ENCODE measurements at places on chromosomes 5 and 9. TPM values are rescaled to one million over a fixed set of nuclear protein-coding genes. Genes with fewer than 3 reads are reported as not detected.

CKMT2 gene
- total RNA-seq = not detected

MYOZ3 gene
- not detected for total RNA-seq

ENHO gene
- not detected for total RNA-seq

PTPRD gene
- 0.44 TPM for total RNA-seq

CCNJL gene
- total RNA-seq = not detected

CTSV gene
- 1.3 TPM for total RNA-seq

GDA gene
- total RNA-seq = not detected

OR1L8 gene
- total RNA-seq = not detected

RABL6 gene
- total RNA-seq = 65.7 TPM

PCDHB4 gene
- total RNA-seq = not detected

AGXT2 gene
- not detected for total RNA-seq

LRRC70 gene
- 1.5 TPM for total RNA-seq

GLRA1 gene
- total RNA-seq = not detected

NDFIP1 gene
- total RNA-seq = 63.1 TPM

ACTBL2 gene
- total RNA-seq = not detected

SLC9A3 gene
- total RNA-seq = 1.3 TPM

GRCh38 chr5:143101725-143102386 lies 301.6 kb downstream of the NR3C1 start:
- no peaks in the 10 kb centered on the region for H3K27me3 ChIP-seq
- peaks cover 52% of the 10 kb centered on the region for H3K4me1 ChIP-seq
- peak; percentile 55 for DNase-seq
- peak overlapping the region; percentile 80 for H3K4me3 ChIP-seq
- H3K27ac ChIP-seq = peak overlapping the region; percentile 94

DNA sequence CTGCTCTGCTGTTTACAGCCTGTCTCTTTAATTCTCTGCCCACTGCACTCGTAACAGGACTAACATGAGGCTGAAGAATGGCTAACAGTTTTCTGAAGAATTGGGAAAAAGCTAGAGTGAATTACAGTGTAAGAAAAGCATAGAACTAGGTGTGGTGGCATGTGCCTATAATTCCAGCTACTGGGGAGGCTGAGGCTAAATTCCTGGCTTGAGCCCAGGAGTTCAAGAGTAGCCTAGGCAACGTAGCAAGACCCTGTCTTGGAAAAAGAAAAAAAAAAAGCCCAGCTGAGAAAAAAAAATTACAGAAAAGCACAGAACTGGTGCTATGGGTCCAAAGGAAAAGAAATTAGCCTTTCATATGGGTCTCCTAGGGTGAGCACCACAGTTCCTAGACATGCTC lies 13.9 kb upstream of the UHRF2 start:
- no peaks in the 10 kb centered on the region for H3K27me3 ChIP-seq
- H3K4me1 ChIP-seq = no peaks in the 10 kb centered on the region
- H3K4me3 ChIP-seq = no peak overlapping the region
- H3K27ac ChIP-seq = no peak overlapping the region
- DNase-seq = no peak

GRCh38 chr5:35593338-35593737 lies 24.3 kb upstream of the SPEF2 start:
- no peaks in the 10 kb centered on the region for H3K4me1 ChIP-seq
- H3K27me3 ChIP-seq = peaks cover 42% of the 10 kb centered on the region
- H3K27ac ChIP-seq = no peak overlapping the region
- DNase-seq = peak; percentile 1

- no peaks in the 10 kb centered on the region for H3K4me1 ChIP-seq
- no peaks in the 10 kb centered on the region for H3K36me3 ChIP-seq
- H3K27me3 ChIP-seq = peaks cover 5% of the 10 kb centered on the region
- H3K27ac ChIP-seq = no peak overlapping the region
- H3K4me3 ChIP-seq = no peak overlapping the region
Observed at GRCh38 chr9:107373809-107374208, 90.7 kb downstream of the RAD23B start.

DNA sequence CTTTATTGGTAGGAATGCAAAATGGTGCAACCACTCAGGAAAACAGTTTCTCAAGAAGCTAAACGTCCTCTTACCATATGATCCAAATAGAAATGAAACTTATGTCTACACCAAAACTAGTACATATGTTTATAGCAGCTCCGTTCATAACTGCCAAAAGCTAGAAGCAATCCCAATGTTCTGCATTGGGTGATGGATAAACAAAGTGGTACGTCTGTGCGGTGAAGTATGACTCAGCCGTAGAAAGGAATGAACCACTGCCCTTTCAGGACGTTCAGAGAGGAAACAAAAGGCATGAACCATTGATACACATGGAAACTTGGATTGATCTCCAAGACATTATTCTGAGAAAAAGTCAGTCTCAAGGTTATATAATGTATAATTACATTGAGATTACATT lies 27.6 kb downstream of the HNRNPH1 start:
- no peak overlapping the region for H3K4me3 ChIP-seq
- H3K36me3 ChIP-seq = peaks cover 19% of the 10 kb centered on the region
- no peaks in the 10 kb centered on the region for H3K4me1 ChIP-seq
- H3K27ac ChIP-seq = no peak overlapping the region
- DNase-seq = no peak

- DNase-seq = no peak
- H3K4me3 ChIP-seq = no peak overlapping the region
Observed at GRCh38 chr9:133515615-133516255, 9.0 kb downstream of the MYMK start.

GRCh38 chr5:155564541-155564940 lies 551.0 kb downstream of the KIF4B start:
- H3K27me3 ChIP-seq = no peaks in the 10 kb centered on the region
- no peaks in the 10 kb centered on the region for H3K4me1 ChIP-seq

GRCh38 chr9:131049829-131050715 lies 41.1 kb downstream of the LAMC3 start:
- H3K4me1 ChIP-seq = peaks cover 5% of the 10 kb centered on the region
- no peak overlapping the region for H3K27ac ChIP-seq
- peaks cover 5% of the 10 kb centered on the region for H3K27me3 ChIP-seq
- no peak overlapping the region for H3K4me3 ChIP-seq
- DNase-seq = no peak

DNA sequence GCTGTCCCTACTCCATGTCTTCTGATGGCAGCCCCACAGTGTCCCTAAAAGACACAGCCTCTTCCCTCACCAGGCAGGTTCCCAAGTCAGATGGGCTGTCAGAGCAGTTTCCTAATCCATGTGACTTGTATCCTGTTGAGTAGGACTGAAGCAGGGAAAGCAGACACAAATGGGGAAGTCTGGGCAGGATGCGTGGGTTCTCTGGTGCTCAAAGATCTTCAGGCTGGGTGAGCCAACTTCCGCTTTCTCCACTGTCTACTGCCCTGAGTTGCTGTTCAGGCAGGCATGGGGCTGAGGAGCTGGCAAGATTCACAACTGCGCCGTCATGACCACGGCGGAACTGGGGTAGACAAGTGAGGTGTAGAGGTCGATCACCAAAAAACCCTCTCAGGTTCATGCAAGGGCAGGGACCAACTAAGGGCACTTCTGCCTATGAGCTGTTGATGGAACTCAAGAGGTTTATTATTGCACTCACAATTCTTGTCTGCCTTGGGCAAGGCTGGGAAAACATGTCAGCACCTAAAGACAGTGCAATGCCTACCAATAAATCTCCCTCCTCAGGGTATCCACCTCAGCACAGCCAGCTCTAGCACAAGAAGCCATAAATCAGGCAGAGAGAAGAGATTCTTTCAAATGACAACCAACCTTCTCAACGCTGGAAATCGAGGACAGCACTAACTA lies 83.4 kb downstream of the RAPGEF1 start:
- H3K4me1 ChIP-seq = peaks cover 91% of the 10 kb centered on the region
- peak overlapping the region; percentile 87 for H3K27ac ChIP-seq
- DNase-seq = peak; percentile 76
- peak overlapping the region; percentile 66 for H3K4me3 ChIP-seq

GRCh38 chr5:38845526-38846378 lies at the start of gene OSMR:
Gene OSMR, plus strand, starts transcription at chr5:38846012. Its CDS starts 23,033 bp downstream, at chr5:38869045.
- H3K27ac ChIP-seq = no peak within 1 kb of the TSS
- DNase-seq = peak; percentile 51
- peak within 1 kb of the TSS; percentile 86 for H3K4me3 ChIP-seq

DNA sequence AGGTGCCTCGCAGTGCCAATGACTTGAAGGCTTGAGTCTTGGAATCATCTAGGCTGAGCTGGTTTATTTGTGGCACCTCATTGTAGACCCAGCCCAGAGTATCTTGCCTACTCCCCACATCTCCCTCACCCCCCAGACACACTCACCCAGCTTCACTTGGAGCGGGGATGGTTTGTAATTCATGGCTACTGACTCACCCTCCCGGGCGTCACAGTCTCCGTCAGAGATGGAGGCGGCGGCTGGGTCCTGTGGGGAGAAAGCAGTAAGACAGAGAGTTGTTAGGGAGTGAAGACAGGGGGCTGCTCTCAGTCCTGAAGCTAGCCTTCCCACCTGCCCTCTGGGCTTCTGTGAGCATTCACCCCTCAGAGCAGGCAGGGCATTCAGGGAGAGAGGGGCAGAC lies 29.0 kb upstream of the MYORG start:
- H3K36me3 ChIP-seq = no peaks in the 10 kb centered on the region
- H3K4me3 ChIP-seq = no peak overlapping the region
- no peaks in the 10 kb centered on the region for H3K4me1 ChIP-seq
- H3K27ac ChIP-seq = no peak overlapping the region
- no peaks in the 10 kb centered on the region for H3K27me3 ChIP-seq

DNA sequence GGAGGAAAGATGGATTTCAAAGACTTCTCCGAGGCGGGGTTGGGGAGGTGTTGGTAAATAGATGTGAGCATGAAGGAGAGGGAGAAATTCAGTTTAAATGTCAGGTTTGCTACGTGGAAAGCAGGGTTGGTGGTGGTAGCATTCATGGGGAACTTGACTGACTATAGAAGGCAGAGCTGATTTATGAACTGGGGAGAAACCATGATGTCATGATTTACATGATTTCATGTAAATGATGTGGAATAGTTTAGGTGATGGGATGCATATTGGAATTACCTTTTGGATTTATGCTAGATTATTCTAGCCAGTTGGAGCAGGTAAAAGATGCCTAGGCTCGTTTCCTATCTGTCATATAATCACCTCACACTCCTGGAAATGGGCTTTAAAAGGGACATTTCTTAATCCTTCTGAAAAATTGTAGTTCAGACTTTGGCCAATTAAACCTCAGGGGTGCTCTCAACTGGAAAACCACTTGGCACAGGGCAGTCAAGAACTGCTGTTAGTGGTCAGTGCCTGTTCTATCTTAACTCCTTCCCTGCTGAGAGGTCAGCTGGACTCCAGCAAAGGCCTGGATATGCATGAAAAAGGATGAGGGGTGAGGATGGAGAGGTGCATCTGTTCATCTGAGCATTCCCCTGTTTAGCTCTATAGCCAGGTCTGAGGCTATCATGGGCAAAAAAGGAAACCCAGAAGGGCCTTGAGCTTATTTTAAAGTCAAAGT lies 50.1 kb upstream of the BASP1 start:
- no peaks in the 10 kb centered on the region for H3K36me3 ChIP-seq
- H3K27ac ChIP-seq = no peak overlapping the region
- no peak for DNase-seq
- H3K27me3 ChIP-seq = peaks cover 6% of the 10 kb centered on the region

DNA sequence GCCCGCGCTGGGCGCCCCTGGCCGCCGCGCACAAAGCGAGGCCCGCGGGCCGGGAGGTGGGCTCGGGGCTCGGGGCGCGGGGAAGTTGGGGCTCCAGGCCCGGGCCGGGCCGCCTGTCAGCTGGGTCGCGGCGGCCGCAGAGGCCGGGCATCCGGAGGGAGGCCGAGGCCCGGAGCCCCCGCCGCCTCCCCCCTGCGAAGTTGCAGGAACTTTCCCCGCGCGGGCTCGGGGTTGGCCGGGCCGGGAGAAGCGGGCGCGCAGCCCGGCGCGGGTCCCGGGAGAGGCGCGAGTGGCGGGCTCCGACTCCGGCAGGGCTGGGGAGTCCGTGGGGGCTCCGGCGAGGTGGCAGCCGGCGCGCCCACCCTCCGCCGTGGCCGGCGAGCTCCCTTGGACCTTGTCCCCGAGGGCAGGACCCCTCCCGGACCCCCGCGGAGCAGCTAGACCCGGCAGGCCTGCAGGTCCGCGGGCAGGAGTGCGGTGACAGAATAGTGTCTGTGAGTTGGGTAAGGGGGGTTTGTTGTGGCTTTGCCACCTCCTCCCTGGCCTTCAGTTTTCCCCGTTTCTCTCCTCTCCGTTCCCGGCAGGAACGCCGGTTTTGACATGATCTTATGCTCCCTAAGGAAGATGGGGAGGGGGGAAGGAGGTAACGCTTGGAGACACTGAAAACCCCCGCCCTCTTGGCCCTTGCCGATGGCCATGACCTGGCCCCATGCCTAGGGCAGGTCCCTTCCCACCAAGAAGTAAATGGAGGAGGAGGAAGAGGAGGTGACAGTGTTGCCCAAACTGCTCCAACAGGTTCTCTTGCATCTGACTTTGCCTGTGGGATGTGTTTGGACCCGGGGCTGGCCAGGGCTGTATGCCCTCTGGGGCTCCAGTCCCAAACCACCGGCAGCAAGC lies 942 bp downstream of the PHF2 start:
- DNase-seq = no peak
- H3K27me3 ChIP-seq = no peaks in the 10 kb centered on the region
- H3K36me3 ChIP-seq = no peaks in the 10 kb centered on the region
- H3K4me1 ChIP-seq = peaks cover 33% of the 10 kb centered on the region
- H3K27ac ChIP-seq = peak overlapping the region; percentile 22

- H3K27ac ChIP-seq = no peak overlapping the region
- no peaks in the 10 kb centered on the region for H3K4me1 ChIP-seq
- H3K4me3 ChIP-seq = no peak overlapping the region
- no peak for DNase-seq
- peaks cover 12% of the 10 kb centered on the region for H3K27me3 ChIP-seq
Observed at GRCh38 chr5:1833264-1834021, 32.2 kb downstream of the NDUFS6 start.

DNA sequence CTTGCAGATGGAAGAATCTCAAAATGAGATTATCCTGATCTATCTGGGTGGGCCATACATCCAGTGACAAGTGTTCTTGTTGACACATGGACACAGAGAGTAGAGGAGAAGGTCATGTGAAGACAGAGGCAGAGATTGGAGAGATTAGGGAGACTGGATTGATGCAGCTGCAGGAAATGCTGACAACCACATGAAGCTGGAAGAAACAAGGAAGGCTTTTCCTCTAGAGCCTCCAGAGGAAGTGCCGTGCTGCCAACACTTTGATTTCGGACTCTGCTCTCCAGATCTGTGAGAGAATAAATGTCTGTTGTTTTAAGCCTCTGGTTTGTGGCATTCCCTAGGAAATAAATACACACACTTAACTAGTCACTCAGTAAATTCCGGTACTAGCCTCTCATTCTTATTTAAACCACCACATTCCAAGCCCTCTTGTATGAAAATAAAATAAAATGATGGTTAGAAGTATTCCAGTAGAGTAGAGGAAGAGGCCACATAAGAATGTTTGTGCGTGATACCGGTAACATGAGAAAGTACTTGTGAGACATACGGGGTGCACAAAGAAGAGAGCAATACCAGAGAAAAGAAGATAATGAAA lies 110.9 kb upstream of the DMAC1 start:
- H3K4me1 ChIP-seq = peaks cover 12% of the 10 kb centered on the region
- H3K27ac ChIP-seq = no peak overlapping the region
- no peaks in the 10 kb centered on the region for H3K27me3 ChIP-seq
- peaks cover 2% of the 10 kb centered on the region for H3K36me3 ChIP-seq

- DNase-seq = no peak
- H3K27ac ChIP-seq = no peak overlapping the region
- H3K27me3 ChIP-seq = peaks cover 26% of the 10 kb centered on the region
- no peaks in the 10 kb centered on the region for H3K4me1 ChIP-seq
- peaks cover 2% of the 10 kb centered on the region for H3K36me3 ChIP-seq
Observed at GRCh38 chr9:132556235-132556634, 26.2 kb upstream of the BARHL1 start.

- no peak for DNase-seq
- no peak overlapping the region for H3K4me3 ChIP-seq
- H3K4me1 ChIP-seq = no peaks in the 10 kb centered on the region
Observed at GRCh38 chr9:70502690-70503089, 88.2 kb upstream of the KLF9 start.

- no peak for DNase-seq
- no peaks in the 10 kb centered on the region for H3K27me3 ChIP-seq
- peaks cover 16% of the 10 kb centered on the region for H3K4me1 ChIP-seq
- peak overlapping the region; percentile 96 for H3K4me3 ChIP-seq
- no peaks in the 10 kb centered on the region for H3K36me3 ChIP-seq
Observed at GRCh38 chr9:77176686-77177142, 620 bp upstream of the VPS13A start.
